H7 (cell line): ENCODE measurements at places on chromosomes 12 and 14.

DNA sequence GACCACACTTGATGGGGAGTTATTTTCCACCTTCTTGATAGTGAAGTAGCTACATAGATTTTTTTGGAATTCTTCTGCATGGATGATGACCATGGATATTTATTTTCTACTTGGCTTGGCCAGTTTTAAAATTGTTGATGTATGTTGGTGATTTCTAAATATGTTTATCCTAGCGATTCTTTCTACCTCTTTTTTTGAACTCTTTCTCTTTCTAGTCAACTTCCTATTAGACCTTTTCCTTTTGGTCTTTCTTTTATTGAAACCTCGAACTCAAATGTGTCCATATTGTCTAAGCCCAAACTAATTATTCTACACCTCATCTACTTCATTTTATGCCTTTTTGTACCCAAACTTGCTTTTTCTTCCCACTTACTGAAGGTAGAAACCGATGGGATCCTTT lies 37.0 kb downstream of the CCDC91 start:
- no peak for DNase-seq

DNA sequence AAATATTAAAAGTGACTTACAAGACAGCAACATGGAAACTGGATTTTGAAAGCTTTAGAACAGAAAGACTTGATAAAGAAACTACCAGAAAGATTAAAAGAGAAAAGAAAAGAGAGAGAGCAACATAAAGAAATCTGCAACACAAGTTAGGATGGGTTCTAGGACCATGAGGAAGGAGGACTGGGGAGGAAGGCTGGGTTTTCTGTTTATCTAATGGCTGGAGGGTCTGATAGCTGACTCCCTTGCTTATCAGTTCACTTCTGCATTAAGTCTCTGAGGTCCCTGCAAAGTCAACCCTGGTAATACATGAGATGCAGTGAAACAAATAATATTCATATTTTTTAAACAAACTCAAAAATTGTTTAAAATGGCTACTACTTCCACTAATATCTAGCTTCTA lies 90.1 kb downstream of the RPAP3 start:
- DNase-seq = no peak

DNA sequence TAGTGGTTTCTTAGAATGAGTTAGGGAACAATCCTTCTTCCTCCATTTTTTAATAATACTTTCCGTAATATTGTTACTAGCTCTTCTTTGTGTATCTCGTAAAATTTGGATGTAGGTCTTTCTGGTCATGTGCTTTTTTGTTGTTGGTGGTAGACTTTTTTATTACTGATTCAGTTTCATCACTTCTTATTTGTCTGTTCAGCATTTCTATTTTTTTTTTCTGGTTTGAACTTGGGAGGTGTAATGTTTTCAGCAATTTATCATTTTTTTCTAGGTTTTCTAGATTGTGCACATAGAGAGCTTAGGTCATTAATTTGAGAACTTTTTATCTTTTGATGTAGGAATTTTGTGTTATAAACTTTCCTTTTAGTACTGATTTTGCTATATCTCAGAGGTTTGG lies 1299.9 kb downstream of the FSCB start:
- DNase-seq = no peak

DNA sequence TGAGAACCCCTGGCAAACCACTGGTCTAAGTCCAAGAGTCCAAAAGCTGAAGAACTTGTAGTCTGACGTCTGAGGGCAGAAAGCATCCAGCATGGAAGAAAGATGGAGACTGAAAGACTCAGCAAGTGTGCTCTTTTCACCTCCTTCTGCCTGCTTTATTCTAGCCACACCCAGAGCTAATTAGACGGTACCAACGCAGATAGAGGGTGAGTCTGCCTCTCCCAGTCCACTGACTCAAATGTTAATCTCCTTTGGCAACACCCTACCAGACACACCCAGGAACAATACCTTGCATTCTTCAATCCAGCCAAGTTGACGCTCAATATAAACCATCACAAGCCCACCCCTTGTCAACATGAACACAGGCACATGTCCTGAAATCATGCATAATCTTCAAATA lies 155.1 kb downstream of the CCDC59 start:
- DNase-seq = no peak

DNA sequence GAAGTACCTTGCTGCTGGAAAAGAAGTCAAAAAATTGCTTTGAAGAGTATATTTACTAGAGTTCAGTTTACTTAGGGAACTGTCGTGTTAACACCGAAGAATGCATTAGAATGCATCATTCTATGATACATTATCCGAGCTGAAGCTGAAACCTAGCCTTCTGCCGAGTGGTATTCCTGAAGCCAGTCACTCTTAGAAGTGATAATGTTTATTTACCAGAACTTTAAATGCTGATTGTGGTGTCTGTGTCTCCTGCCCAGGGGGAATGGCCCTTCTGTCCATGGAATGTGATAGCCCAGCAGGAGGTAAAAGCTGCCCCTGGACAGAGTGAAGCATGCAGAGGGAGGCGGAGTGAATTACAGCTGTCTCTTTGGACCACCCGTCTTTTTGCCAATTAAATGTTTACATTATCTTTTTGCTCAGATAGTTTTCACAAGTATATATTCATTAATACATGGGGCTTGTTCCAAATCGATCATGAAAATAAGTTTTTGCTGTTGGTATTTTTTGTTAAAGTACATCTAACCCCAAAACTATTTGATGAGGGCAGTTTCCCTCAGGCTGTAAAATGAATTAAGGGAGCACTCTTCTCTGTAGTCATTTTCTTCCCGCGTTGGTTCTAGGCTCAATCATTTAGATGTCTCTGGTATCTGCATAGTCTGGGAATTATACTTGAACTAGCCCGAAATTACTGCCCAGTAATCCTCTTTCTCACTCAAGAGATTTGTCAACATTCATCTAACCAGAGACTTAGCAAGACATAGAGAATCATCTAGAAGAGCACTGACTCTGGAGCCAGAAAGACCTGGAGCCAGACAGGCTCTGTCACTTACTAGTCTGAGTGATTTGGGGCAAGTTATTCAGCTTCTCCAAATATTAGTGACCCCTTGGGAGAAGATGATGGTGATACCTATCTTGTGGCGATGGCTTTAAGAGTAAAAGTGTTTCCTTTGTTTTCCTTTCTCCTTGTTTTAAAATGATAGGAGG lies 147.6 kb downstream of the CRADD start:
- DNase-seq = peak; percentile 62

DNA sequence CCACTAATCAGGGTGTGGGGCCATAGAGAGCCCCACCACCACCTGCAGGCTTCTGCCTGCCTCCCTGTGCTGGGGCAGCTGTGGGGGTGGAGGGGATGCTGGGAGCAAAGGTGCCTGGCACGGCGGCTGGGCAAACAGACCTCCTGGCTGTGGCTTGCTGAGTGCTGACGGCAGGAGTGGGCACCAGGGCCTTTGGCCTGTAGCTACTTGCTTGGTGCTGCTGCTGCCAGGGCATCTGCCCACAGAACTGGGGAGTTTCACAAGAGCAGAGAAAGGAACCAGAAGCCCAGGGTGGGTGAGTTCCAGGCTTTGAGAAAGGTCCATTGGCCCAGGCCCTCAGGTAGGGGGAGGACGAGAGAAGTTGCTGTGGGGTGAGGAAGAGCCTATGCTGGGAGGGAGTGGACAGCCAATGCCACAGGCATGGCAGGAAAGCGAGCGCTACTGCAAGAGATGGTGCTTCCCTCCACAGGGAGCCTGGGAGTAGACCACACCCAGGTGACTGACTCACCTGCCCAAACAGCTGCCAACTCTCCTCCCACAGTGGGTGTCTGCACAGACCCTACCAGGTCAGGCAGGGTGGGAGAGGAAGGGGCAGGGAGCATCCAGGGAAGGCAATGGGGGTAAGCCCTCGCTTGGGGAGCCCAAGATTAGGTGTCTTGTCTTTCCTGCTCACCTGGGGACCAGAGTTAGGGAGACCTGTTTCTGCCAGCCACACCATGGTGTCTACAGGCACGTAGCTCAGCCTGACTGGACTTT lies 39.0 kb upstream of the HDAC7 start:
- no peak for DNase-seq

GRCh38 chr14:103301512-103302354 lies 32.3 kb upstream of the EIF5 start:
- peak; percentile 12 for DNase-seq

DNA sequence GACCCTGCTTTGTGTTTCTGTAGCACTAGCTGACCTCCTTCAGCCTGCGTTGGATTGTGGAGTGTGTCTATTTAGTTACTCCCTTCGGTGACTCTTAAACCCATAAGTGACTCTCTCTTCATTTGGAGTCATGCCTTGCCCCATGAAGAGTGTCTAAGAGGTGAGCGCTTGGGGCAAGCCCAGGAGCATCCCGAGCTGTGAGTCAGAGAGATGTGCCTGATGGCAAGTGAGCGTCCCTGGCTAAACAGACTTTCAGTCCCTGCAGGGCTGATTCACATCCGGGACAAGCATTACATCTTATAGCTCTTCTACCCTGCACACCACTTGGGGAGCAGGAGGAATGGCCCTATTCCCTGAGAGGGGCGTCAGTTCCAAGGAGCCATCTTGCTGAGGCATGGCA lies 24.3 kb upstream of the ATF1 start:
- DNase-seq = no peak

GRCh38 chr12:57145460-57146059 lies 1.9 kb downstream of the LRP1-AS start:
- DNase-seq = no peak

GRCh38 chr12:120554678-120555077 lies 20.5 kb downstream of the RNF10 start:
- DNase-seq = no peak

DNA sequence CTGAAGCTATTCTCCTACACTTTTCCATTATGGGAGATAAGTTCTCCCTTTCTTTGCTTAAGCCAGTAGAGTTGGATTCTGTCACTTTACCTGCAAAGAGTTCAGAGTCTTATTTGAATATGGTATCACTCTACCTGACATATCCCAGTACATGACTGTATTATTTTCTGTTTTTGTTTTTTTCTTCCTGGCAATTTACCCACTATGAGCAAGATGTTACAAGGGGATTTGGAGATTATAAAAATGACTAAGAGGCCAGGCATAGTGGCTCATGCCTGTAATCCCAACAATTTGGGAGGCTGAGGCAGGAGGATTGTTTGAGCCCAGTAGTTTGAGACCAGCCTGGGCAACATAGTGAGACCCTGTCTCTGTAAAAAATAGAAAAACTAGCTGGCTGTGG lies 46.4 kb upstream of the CHST11 start:
- no peak for DNase-seq

DNA sequence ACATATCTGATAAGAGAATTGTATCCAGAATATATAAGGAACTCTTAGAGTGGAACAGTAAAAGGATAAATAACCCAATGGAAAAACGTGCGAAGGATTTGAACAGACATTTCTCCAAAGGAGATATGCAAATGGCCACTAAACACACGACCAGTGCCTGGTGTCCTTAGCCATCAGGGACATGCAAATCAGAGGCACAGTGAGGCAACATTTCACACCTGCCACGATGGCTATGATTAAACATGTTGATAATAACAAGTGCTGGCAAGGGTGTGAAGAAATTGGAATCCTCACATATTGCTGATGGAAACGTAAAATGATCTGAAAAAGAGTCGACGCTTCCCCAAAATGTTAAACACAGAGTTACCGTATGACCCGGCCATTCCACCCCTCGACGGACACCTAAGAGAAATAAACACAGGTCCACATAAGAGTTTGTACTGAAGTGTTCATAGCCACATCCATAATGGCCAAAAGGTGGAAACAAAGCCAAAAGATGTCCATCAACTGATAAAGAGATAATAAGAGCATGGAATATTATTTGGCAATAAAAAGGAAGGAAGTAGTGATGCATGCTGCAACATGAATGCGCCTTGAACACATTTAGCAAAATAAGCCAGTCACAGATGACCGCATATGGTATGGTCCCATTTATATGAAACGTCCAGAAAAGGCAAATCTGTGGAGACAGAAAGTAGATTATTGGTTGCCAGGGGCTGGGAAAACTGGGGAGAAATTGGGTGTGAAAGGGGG lies 6.3 kb upstream of the TMEM121 start:
- DNase-seq = no peak

- peak; percentile 23 for DNase-seq
These were observed 273.9 kb upstream of the RTL1 start for GRCh38 chr14:101177301-101177971.

DNA sequence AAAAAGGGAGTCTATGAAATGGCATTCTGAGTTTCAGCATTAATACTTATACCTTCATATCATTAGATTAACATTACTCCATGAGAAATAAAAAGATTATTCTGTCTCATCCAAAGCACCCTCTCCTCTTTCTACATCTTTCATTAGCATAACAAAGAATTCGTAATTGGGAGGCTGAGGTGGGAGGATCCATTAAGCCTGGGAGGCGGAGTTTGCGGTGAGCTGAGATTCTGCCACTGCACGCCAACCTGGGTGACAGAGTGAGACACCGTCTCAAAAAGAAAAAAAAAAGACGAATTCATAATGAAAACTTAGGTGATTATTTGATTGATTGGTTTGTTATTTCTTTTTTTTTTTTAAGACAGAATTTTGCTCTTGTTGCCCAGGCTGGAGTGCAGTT lies 1.8 kb upstream of the CDK17 start:
- no peak for DNase-seq

DNA sequence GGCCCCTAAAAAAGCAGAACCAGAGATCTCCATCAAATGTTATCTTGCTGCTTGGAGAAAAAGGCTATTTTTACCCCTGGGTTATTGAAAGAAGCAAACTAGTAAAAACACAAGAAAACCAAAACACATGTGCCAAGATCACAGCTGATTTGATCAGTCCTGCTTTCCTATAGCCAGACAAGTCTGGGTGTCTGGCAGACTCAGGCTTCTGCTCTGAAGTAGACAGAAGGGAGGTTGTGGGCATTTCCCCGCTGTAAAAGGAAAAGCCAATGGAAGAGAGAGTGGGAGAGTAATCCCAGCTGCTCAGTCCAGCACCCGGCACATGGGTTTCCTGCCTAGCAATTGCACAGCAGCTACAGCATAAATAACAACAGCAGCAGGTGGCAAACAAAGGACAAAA lies 177.9 kb downstream of the PHLDA1 start:
- DNase-seq = no peak

GRCh38 chr14:39451811-39452210 lies 19.6 kb upstream of the FBXO33 start:
- no peak for DNase-seq

DNA sequence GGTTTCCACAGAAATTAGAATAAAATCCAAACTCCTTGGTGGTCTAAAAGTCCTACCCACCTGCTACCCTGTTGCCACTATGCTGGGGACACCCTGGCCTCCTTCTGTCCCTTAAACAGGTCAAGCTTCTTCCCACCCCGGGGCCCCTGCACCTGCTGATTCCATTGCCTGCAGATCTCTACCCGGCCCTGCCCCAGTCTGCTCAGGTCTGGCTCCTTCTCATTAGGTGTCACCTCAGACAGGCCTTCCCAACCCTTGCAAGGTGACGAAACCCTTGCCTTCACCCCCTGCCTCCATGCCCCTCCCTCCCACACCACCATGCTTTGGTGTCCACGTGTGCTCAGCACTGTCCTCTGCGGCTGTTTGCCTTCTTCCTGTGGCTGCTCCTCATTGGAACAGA lies 170.6 kb downstream of the PIWIL1 start:
- no peak for DNase-seq

GRCh38 chr12:2165021-2165420 lies 112.2 kb downstream of the CACNA1C start:
- DNase-seq = no peak
